ENCODE measurements at places on chromosomes 5 and 9.

DNA sequence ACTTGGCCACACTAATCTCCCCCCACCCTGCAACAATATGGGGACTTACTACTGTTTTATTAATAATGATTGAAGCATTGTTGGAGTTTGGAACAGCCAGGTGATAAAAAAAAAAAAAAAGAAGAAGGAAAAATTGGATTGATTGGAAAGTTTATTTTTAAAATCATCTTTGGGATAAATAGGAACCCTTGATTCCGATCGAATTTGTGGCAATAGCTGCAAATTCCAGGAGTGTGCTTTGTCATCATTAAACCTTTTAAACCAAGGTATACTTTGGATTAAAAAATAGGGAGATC lies 907 bp upstream of the NR2F1 start:
- no peak for DNase-seq

DNA sequence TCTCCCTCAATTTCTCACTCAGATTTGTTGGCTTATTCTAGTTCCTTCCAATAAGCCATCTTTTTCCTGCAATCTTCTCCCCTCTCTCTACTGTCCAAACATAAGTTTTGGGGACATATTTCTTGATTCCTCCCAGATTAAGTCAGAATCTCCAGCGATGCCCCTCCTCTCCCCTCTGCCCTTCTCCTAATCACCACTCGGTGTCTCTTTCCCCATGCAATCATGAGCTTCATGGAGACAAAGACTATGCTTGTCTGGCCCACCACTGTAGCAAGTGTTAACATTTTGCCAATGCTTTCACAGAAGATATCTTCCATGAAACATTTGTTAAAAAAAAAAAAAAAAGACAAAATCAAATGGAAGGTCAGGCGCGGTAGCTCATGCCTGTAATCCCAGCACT lies 42.4 kb downstream of the PDE6A start:
- DNase-seq, result no peak

DNA sequence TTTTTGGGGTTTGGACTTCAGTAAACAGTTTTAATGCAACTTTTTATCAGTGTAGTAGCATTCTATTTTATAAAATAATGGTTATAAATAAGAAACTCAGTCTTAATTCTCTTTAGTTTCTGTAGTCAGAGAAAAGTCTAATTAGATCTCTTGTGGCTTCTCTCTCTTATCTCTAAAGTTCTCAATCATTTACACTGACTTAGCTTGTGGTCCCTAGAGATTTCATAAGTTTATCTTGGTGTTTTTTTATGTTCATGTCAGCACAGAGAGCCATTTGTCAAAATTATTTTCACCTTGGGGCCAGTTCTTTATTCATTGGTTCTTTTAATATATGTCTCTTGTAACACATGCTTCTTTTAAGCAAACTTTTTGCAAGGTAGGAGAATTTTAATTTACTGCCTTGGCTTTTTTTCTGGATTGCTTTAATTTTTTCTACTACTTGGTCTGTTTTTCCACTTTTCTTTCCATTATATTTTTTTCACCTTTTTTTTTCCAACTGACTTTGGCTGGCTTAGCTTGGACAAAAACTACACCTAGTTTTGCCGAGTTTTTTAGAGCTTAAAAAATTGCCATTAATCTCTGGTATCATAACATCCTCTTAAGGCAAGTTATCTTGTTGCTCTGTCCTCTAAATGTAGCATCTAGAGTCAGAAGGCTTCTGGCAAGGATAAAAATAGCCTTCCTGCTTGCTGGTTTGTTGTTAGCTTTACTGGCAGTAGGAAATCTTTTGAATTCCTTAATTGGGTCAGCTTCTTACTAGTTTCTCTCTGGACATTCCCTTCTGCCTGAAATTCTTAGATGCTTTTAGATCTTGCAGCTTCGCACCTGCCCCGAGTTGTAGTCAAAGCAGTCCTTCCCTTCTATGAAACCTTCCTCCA lies 35.3 kb downstream of the CPEB4 start:
- peak; percentile 31 for DNase-seq

DNA sequence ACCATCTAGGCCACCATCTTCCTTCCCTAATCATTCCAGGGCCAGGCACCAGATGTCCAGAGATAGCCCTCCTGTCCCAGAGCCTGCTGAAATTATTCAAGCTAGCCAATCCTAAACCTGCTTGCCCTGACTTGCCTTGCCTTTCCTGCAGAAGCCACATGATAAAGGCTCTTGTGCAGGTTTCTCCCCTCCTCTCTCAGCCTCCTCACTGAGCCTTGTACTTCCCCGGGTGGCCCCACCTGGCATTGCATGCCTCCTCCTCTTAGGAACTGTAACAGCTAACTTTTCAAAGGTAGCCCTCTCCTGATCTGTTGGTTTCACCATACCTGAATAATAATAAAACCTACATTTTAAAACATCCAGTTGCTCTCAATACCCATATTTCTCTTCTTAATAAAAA lies 42.6 kb downstream of the DIRAS2 start:
- DNase-seq, result no peak

GRCh38 chr9:98152526-98152925 lies 33.5 kb upstream of the TRIM14 start:
- DNase-seq, result no peak

DNA sequence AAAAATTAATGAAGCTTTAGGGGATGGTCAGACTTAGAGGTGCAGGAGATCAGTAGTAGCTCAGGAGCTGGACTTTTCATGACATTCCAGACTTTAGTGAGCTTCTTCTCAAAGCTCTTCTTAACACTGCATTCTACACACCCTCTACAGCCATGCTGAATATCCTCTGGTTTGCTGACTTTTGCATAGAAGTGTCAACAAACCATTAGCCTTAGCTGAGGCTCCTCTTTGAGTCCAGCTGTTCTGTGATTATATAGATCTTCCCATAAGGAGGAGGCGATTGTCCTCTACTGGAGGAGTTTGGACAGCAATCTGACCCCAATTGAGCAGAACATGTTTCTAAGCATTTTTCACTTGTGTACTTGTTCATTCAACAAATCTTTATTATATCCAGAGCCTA lies 75.0 kb upstream of the RUSC2 start:
- no peak for DNase-seq

DNA sequence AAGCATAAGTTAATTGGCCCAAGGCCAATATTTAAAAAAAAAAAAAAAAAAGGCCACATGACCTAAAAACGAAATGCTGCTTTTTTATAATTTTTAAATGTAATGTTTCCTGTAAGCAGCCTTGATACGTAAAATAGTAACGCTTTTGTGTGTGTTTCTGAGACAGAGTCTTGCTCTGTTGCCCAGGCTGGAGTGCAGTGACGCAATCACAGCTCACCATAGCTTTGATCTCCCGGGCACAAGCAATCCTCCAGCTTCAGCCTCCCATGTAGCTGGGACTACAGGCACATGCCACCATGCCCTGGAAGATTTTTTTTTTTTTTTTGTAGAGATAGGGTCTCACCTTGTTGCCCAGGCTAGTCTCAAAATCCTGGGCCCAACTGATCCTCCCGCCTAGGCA lies 179.9 kb downstream of the EDIL3 start:
- no peak for DNase-seq

- DNase-seq, result peak; percentile 93
Measured at GRCh38 chr9:98248737-98249474, 6.5 kb downstream of the TBC1D2 start.

DNA sequence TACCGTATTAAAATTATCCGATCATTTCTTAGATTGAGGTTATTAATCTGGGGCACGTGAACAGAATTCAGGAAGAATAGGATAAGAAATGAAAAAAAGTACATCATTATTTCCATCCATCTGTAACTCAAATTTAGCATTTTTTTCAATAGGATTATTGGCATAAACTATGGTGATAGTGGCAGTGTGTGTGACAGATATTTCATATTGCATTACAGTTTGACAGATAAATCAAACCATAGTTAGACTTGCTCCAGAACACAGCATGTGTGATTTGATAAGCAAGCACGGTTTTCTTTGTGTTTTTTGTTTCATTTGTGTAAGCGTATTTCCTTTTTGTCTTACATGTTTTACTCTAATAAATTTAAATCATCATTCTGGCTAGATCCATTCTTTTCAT lies 155.0 kb downstream of the CDH9 start:
- DNase-seq, result no peak

DNA sequence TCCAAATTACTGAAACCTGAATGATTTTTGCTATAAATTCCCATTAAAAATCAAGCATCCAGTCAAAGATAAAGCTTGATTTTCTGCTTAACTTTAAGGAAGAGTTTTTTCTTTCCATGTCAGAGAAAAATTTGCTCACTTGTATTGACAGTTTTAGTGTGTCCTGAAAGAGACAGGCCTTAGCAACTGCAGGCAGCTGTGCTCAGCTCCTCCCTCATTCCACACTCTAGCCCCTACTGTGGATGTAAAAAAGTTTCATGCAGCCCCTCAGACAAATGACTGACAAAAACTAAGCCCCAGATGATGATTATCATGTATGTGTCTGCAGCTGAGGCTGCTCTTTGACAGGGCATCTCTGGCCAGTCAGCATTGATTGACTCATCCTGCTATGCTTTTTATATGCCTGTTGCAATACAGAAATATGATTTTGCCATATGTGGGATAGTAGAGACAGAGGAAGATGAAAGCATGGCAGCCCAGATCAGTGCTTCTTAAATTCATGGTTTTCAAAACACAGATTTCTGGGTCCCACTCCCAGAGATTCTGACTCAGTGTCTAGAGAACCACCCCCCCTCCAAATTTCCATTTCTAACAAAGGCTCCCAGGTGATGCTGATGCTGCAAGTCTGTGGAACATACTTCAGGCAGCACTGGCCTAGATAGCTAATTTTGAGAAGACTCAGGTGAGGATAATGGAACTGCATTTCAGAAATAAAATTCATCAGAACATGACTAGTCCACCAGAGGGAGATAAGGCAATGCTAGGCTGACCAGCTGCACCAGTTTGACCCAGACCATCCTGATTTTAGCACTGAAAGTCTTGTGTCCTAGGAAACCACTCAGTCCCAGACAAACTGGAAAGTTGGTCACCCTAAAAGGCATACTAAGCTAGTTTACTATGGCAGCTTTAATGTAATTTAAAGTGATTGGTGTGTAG lies 298.7 kb upstream of the KCNN2 start:
- no peak for DNase-seq

GRCh38 chr5:91183743-91184142 lies 199.4 kb downstream of the ARRDC3 start:
- no peak for DNase-seq

DNA sequence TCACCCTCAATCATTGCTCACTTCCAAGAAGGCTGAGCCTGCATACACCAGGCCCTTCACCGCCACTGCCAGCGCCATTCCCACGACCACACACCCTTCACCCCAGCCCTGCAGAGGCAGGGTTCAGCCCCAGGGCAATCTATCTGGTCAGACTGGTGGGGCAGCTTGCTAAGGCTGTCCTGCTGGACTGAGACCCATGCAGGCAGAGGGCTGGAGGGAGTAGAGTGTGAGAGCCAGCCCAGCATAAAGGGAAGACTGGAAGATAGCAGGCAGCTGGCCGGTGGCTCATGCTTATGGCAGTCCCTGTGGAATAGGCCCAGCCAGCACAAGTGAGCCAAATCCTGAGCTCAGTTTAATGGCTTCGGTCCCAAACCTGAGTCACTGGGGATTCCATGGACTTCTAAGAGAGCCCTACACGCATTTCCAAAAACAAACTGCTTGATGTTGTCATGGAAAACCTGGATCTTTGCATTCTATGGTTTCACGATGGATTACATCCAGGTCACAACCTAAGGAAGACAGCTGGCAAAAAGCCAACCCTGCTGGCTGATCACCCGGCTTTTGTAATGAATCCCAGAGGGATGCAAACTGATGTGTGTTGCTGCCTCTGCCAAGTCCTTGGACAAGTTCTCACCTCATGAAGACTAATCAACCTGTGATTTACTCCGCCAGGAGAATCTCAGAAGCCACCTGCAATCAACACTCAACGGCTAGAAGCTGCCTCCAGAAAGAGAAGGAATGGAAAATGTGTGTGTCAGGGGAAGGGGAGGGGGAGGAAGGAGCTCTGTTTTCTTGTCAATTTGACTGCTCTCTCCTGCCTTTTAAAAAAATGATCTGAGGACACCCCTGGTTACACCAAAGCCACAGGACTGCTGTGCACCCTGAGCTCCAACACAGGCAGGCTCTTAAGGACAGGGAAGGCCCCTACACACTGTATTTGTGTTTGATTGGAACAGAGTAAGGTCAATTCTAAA lies 143.6 kb downstream of the LHFPL2 start:
- peak; percentile 99 for DNase-seq

GRCh38 chr9:98986866-98987651 lies 43.4 kb downstream of the COL15A1 start:
- DNase-seq, result no peak

DNA sequence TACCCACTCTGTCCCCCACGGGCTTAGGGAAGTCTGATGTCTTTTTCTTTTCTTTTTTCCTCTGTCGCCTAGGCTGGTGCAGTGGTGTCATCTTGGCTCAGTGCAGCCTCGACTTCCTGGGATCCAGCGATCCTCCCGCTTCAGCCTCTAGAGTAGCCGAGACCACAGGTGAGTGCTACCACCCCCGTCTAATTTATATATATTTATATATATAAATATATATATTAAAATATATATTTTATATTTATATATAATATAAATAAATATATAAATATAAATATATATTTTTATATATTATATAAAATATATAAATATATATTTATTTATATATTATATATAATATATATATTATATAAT lies 3.3 kb upstream of the ANXA2R start:
- no peak for DNase-seq

DNA sequence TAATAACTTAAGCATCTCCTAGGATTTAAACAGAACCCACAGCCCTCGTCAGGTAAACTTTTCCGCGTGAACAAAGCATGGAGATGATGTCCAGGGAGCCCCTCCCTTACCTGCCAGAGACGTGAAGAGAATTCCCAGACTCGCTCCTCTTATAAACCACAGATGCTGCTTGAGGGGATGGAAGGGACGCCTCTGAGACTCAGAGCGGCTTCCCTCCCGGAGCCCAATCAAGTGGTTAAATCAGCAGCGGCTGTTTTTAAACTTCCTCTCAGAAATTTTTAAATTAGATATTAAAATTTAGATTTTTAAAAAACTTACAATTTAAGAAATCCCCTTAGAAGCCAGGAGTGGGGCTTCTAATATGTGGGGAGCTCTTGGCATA lies 71.8 kb downstream of the RAPGEF1 start:
- DNase-seq, result no peak

DNA sequence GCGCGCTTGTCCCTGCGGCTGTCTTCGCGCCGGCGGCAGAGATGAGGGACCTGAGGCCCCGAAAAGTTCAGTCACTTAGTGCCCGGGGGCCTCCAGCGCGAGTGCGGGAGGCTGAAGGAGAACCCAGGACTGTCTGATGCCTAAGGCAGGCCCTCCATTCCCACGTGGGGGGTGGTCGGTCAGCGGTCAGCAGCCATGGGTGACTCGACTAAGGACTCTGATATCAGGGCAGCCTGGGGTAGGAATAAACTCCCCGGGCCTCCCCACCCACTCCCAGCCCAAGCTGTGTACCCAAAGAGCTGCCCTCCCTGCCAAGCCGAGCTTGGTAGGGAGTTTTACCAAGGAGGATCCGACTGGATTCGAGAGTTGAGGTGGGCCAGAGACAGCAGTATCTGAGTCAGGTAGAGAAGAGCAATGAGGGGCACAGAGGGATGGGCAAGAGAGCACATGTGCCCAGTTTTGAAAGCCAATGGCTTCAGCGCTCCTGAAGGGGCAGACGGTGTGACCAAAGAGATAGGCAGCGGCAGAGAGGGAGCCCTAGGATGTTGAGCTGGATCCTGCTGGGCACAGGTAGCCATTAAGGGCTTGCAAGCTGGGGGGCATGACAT lies 787 bp downstream of the FGFR4 start:
- DNase-seq, result no peak

All from fibroblast of skin of right quadriceps (primary cell).